ENCODE measurements at places on chromosomes 1 and 21. TPM values are rescaled to one million over a fixed set of nuclear protein-coding genes. Genes with fewer than 3 reads are reported as not detected.

WNT3A gene
- total RNA-seq, result not detected

NEGR1 gene
- 5.6 TPM for total RNA-seq

C1QTNF12 gene
- total RNA-seq, result 0.57 TPM

RAB3B gene
- total RNA-seq, result 0.32 TPM

Measured in bladder microvascular endothelial cell (primary cell).